Stimulated activated CD8-positive, alpha-beta memory T cell treated with anti-CD3 and anti-CD28 coated beads, Interleukin-7, amount 100 ng/mL, for 4 hours (primary cell): ENCODE measurements at places on chromosomes 7 and 10.

- DNase-seq, result no peak
Observed at GRCh38 chr7:100896732-100897608, 1.3 kb upstream of the ACHE start.

GRCh38 chr7:17506095-17506494, 207.6 kb downstream of the AHR start:
- DNase-seq, result no peak

DNA sequence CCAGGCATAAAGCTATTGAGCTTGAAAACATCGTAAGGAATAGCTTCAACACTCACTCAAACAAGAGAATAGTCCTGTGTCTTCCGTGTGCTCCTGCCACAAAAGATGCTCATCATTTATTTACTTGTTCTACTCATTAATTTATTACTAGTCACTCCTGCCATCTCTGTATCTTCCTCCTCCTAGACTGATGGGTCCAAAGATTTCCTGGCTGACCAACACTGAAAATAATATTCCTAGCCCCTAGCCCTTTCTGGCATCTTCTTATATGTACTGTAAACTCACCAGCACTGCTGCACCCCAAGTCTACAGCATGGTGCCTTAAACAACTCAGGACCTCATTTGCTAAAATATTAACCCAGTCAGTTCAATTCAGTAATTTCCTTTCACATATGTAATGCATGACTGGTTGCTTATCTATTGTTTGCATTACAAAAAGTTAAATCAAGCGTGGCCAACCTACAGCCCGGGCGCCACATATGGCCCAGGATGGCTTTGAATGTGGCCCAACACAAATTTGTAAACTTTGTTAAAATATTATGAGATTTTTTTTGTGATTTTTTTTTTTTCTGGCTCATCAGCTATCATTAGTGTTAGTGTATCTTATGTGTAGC, 86.7 kb upstream of the GSDME start:
- no peak for DNase-seq

DNA sequence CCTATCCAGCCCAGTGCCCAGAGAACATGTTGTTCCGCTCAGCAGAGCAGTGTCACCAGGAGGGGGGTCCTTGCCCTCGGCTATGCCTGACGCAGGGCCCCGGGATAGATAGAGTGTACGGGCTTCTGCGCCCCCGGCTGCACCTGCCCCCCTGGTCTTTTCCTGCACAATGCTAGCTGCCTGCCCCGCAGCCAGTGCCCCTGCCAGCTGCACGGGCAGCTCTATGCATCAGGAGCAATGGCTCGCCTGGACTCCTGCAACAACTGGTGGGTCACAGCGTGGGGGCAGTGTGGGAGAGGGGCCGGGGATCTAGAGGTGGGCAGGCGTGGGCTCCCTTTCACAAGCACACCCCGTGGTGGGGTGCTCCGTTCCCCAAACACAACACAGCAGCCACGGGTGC, 31.4 kb upstream of the ZNF862 start:
- DNase-seq, result no peak

- no peak for DNase-seq
Observed at GRCh38 chr10:102869258-102870198, at the start of gene AS3MT. Gene AS3MT (plus strand): TSS chr10:102869470. CDS start chr10:102869593, 123 bp downstream.

- no peak for DNase-seq
Observed at GRCh38 chr7:66157060-66157459, 42.4 kb downstream of the CRCP start.

GRCh38 chr10:50545846-50546245, 77.9 kb downstream of the SGMS1 start:
- no peak for DNase-seq

DNA sequence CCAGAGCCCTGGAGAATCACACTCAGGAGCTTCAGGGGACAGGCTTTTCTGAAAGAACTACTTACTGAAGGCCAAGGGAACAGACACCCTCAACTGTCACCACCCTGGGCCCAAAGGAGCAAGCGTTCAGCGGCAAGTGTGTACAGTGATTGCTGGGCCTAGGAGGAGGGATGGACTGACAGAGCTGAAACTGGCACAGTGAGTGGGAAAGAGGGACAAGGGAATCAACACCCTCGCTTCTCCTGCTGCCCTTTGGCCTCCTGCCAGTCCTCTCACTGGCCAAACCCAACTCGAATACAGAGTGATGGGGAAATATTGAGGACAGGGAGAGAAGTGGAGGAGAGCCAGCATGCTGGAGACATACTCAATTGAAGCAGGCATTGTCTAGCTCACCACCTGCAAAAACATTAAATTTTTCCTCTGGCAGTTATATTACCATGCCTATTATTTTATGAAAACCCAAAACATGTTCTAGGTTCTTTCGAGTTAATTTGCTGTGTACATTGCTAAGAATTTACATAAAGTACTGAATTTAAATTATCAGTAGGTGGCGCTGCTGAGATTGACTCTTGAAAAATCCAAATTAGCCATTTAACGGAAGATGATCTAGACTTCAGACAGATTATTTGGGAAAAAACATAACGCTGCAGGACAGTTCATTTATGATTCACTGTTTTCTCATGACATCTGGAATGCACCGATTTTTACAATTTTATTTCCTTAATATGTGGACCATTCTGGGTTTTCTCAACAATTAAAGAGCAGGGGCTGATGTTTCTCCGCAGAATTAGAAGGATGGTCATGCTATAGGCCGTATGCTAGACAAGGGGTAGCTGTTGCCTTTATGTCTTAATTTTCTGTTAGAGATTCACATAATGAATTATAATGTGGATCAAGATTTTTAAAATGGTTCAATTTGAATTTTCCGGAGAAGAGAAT, 14.7 kb upstream of the TMEM236 start:
- DNase-seq, result no peak
